ENCODE measurements at places on chromosomes 2 and 18.
A peak's percentile ranks its signal among the peaks of the same experiment; 100 is the strongest.

GRCh38 chr2:23940718-23941620 is 706 bp downstream of the UBXN2A start:
- DNase-seq: peak; percentile 28

- DNase-seq: no peak
These were observed 61.3 kb downstream of the NUP35 start for GRCh38 chr2:183185534-183185933.

DNA sequence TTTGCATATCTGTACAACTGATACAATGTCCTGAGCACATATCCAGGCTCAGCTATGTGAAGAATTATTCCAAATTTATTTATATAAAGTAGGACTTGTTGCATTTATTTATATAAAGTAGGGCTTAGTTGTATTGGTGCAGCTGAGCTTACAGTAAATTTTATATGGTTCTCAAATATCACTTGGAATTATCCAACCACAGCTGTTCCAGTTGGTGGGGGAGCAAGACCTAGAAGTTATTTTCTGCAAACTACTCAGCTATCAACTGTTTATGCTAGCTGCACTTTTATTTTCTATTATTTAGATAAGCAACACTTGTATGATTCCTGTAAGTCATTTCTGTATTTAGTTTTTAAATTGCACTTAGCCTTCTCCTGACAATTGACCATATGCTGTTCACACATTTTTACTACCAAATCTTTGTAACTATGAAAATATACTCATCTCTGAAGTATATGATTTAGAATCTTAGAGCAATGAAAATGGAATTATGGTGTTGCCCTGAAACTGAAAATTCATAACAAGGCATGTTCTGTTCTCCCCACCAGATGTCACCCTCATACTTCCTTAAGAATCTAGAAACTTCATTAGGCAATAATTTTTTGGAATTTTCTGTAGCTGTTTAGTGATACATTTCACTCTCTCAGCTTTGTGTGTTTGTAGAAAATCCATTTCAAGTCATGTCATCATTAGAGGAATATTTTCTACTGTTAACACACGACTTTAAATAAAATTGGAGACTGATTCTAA is 157.0 kb upstream of the CBLN2 start:
- DNase-seq: peak; percentile 1

DNA sequence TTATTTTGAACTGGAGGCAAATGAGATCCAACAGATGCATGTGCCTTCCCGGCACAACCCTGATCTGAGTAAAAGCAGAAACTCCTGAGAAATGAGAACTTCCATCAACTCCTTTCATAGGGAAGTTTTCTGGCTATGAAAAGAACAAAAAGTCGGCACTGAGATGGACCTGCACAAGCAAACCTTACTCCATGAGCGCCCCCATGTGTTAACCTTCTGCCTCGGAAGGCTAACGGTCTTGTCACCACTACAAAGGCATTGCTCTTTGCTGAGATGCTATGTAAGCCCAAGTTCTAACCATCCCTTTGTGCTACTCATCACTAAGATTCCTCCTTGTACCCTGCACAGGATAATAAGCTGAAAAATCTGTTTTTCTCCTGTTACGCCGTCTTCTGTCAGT is 57.3 kb upstream of the SULT1C3 start:
- DNase-seq: peak; percentile 5

DNA sequence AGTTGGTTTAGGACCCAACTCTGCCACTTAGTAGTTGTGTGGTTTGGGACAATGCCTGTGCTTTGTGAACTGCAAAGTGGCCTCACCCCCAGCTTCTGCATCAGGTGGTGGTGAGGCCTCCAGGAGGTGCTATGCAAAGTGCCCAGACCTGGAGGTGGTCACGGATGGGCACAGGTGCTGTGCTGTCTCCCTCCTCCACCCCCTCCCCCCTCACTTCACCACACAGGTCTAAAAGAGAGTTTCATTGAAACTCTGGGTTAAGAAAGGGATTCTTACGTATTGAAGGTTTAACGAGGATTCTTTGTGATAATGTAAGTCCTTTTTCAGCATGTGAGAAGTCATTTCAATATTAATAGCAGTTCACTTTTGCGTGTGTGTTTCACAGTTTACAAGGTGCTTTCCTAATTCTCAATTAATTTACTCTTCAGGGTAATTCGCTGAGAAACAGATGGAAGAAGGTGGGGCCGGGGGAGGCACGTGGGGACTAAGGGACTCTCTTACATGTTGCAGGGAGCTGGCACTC is 369.9 kb downstream of the LPIN1 start:
- DNase-seq: no peak

DNA sequence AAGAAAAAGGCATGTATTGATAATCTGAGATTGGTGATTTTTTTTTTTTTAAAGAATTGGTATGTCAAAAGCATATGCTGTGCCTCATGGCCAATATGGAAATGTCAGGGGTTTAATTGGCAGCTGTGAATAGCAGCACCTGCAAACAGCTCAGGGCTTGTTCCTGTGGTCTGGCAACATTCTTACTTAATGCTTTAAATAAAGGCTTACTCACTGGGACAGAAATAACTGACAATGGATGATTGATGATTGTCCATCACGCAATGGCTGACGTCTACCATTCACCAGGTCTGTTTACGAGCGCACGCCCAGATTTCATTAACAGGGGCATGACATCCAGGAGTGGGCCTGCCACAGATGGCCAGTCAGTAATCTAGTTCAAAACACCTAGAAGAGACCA is 66.7 kb downstream of the ETAA1 start:
- DNase-seq: peak; percentile 8

- no peak for DNase-seq
These were observed 125.8 kb downstream of the TMEFF2 start for GRCh38 chr2:192068966-192069365.

- no peak for DNase-seq
These were observed 59.8 kb downstream of the TRIB2 start for GRCh38 chr2:12776521-12776961.

DNA sequence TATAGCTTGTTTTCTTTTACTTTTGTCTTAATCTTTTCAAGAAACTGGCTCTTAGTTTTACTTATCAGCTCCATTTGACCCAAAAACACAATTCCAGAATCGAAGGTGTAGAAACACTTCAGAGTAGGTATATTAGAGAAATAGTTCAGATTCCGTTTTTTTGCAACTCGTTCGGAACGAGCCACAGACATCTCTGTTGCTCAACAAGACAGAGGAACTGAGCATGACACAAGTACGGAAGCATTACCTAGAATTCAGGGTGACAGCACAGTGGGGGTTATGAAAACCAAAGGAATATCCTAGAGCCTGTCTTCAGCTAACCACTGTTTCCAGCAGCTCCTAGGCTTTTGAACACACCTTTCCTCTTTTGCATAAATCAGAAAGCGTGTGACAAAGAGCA is 5.0 kb downstream of the HRH4 start:
- DNase-seq: no peak

GRCh38 chr18:42032447-42032846 is 77.4 kb downstream of the PIK3C3 start:
- DNase-seq: no peak

GRCh38 chr2:68839260-68839833 is 31.9 kb downstream of the BMP10 start:
- DNase-seq: no peak

GRCh38 chr2:174183076-174183475 is 65.3 kb downstream of the OLA1 start:
- no peak for DNase-seq

GRCh38 chr2:236674238-236674637 is 104.6 kb downstream of the ACKR3 start:
- no peak for DNase-seq

- DNase-seq: no peak
These were observed 48.5 kb downstream of the CCDC138 start for GRCh38 chr2:108835040-108835439.

DNA sequence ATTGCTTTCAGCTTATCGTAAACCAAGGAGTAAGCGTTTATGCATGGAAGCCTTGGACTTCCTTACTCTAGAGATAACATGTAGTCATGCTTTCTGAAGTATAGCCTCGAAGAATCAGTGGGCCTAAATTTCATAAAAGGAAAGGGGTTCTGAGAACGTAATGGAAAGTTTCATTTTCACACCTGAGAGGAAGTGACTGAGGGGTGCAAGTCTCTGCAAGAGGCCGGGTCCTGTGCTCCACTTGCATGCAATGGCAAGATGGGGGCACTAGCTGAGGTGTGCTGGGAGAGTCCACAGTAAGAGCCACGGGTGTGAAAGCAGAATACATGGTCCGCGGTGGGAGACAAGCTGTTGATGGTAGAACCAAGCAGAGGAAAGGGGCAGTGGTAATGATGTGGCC is 36.5 kb upstream of the C1D start:
- no peak for DNase-seq

GRCh38 chr2:104537116-104537515 is 316.8 kb upstream of the POU3F3 start:
- DNase-seq: no peak

DNA sequence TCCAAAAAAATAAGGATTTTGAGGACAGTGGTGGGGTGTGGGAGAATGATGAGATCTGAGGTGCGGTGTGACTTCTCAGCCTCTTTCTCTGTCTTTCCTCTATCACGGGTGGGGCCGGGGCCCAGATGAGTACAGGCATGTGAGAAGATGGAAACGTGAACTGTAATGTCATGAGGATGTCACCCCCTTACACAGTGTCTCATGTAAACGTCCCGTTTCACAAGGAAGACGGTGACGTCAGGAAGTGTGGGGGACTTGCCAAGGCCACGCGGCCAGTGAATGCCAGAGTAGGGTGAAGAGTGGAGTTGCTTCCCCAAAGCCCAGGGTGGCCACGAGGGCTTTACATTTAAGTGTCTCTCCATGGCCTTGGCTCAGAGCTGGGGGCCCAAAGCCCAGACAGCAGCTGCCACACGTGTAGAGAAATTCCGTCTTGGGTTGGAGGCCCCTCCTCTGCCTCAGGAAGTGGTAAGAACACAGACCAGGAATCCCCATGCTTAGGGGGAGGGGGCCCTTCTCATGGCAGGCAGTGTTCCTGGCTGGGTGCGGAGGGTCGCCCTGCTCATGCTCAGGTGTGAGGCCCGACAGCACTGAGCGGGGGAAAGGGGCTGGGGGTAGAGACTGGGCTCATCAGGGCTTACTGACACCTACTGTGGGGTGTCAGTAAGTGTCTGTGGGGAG is 80.9 kb upstream of the SMAD7 start:
- no peak for DNase-seq

DNA sequence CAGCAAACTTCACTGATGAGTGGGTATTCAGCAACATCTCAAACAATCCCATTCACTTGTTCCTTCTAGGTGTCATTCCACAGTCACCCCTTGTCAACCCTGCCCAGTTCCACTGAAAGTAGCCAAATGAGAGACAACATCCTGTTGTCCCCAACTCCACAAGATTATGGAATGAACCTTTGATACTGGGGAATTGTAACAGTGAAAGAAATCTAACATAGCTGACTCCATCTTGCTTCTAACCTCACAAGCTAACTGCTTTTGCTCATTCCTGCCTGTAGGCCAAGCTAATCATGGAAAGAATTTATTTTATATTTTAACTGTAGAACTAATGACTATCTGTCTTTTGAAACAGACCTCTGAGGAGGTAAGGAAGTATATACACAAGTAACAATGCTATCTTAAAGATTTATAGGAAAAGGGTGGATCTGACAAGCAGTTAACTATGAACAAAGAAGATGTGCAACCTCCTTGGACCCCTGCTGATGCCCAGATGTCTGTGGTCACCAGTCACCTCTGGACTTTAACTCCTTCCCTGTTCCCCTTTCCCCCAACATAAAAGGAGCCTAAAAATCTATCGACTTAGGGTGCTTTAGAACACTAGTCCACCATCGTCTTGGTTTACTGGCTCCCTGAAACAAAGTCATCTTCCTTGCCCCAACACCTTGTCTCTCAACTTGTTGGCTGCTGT is 6.9 kb upstream of the ANXA4 start:
- no peak for DNase-seq

DNA sequence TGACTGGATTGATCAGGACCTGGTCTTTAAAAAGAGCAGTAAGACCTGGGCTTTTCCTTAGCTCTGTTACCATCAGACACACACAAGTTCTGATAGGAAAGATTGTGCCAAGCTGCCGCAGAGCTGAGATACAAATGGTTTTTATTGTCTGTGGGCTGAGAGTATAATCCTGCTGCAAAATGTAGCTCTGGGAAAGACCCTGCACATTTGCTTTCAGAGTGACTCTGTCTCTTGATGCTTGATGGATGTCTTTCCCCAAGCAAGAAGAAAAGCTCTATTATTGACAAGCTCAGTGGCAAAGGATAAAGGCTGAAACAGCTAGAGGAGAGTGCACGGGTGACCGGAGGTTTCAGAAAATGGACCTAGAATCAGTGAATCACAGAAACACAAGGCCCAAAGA is 95.3 kb upstream of the PARD3B start:
- DNase-seq: no peak

- no peak for DNase-seq
These were observed 1045.8 kb downstream of the CNTNAP5 start for GRCh38 chr2:125070726-125071505.

GRCh38 chr2:159209341-159210306 is 76.9 kb downstream of the WDSUB1 start:
- DNase-seq: no peak

DNA sequence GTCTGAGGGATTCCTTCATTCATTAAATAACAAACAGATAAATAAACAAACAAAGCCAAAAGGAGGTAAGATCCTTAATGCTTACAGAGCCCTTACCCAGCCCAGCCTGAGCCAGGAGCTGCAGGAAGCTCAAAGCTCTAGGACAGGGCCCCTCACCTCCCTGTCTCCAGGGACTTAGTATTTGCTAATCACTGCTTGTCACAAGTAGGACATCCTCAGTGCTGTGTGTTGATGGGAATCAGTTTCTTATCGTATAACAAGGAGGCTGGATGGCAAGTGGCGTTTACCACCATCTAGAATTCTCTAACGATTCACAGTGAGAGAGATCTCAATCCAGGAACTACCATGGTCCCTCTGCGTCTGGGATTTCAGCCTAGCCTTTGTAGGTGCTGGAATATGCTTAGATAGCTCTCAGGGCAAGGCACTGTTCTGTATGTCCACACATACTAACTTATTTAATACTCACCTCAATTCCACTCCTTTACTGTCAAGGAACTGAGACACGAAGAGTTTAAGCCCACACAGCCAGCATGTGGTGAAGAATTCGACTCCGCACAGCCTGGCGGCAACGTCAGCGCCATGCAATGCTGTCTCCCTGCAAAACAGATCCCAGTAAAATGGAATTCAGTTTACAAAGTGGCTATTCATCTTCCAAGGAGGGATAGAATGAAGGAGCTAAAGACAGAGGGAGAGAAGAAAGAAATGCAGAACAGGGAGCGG is 164.8 kb downstream of the MYCN start:
- no peak for DNase-seq

DNA sequence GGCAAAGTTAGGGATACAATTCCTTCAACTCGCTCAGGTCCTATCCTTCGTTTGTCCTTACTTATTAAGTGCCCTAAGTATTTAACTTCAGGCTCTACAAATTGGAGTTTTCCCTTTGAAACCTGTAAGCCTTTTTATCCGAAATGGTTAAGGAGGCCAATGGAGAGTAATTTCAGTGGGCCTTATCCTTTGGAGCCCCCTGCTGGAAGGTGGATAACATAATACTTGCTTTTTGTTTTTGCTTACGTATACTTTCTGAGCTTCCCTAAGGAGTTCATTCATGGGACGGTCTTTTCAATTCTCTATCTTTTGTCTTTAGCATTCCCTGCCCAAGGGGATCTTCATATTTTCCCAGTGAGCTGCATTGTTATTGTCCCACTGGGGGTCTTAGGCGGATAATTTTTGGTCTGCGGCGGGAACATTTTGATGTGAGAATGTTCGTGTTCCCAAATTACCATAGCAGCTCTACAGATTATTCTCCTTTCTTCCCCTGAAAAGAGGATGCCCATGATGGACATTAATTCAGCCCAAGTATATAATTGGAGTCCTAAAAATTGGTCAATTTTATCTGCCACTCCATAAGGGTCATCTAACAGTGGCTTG is 34.4 kb upstream of the TRAPPC8 start:
- DNase-seq: peak; percentile 27
